ENCODE measurements at places on chromosomes 7 and 10. TPM values are rescaled to one million over a fixed set of nuclear protein-coding genes. Genes with fewer than 3 reads are reported as not detected.

Gene WNT2
- total RNA-seq: 0.57 TPM

Gene ENKUR
- total RNA-seq: not detected

Gene FAM149B1
- total RNA-seq: 13.8 TPM

Gene LOXL4
- 0.47 TPM for total RNA-seq

Gene MAT1A
- total RNA-seq: not detected

Gene HYAL4
- total RNA-seq: not detected

Gene ZMIZ1
- 49.5 TPM for total RNA-seq

- DNase-seq: no peak
These were observed 27.8 kb downstream of the STEAP4 start for GRCh38 chr7:88278881-88279280.

GRCh38 chr7:50308203-50308531 is 3.7 kb downstream of the IKZF1 start:
- DNase-seq: no peak

DNA sequence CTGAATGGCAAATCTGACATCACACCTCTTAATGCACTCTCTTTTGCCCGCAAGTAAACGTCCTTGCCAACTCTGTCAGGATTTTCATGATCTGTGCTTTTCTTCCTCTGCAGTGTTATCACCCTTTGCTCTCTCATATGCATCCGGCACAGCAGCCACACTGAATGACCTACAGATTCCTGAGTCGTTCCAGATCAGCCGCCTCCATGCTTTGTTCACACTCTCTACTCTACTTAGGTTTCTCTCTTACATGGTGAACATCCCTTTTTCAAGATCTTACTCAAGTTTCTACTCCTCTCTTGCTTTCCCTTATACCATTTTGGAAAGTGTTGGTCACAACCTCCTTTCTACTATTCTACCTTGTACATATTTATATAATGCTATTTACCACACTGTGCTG is 127.7 kb upstream of the AOAH start:
- DNase-seq: no peak

- DNase-seq: no peak
These were observed 94.4 kb downstream of the PODXL start for GRCh38 chr7:131462059-131462458.

- DNase-seq: peak; percentile 46
These were observed 57.5 kb downstream of the UNCX start for GRCh38 chr7:1290026-1290678.

- DNase-seq: no peak
These were observed 92.1 kb downstream of the CH25H start for GRCh38 chr10:89114846-89115625.

- DNase-seq: no peak
These were observed 58.9 kb downstream of the COL17A1 start for GRCh38 chr10:104026762-104027161.

DNA sequence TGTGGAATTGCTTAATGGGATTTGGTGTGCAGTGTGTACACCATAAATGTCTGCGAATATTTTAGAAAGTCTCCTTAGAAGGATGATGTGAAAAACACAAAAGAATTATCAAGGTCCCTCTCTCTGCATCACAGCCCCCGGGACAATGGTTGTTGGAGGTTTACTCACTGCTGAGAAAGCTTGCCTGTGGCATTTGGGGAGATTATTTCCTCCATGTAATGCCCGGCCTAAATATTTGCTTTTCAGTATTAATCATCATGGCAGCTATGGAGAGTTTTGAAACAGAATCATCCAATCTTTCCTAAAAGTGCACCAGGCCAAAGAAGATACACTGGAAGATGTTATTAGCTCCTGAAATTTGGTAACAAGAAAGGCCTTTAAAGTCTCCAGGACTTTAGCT is 113.8 kb upstream of the ADCY1 start:
- no peak for DNase-seq

DNA sequence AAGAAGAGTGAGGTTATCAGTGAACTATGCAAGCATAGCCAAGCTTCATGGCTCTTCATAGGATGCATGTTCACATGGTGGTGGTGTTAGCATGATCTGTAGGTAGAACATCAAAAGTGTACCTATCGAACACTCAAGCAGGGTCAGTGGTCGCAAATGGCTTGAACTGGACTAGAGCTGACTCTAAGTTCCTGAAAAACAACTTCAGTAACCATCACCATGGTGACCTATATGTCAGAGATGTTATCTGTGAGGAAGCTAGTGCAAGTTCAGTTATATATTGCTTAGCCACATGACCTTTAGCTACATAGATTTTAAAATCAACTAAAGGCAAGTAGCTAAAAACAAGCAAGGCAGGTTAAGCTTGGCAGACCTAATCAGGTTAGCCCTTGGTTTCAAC is 163.1 kb upstream of the AGR3 start:
- DNase-seq: no peak

DNA sequence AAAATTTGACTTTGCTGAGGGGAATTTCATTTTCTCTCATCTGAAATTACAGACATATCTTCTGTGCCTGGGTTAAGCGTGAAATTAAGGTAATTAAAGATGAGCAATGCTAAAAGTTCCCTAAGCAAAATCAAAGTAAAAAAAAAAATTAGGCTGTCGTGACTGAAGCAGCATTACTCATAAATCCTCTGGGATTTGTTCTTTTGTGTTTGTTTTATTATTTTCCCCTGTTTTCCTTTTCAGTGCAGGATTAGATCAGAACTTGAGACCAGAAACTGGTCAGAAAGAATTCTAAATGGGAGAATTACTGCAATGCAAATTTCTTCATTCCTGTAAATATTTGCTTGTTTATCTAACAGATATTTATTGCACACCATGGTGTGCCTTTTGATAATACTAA is 141.4 kb upstream of the BET1 start:
- DNase-seq: no peak

DNA sequence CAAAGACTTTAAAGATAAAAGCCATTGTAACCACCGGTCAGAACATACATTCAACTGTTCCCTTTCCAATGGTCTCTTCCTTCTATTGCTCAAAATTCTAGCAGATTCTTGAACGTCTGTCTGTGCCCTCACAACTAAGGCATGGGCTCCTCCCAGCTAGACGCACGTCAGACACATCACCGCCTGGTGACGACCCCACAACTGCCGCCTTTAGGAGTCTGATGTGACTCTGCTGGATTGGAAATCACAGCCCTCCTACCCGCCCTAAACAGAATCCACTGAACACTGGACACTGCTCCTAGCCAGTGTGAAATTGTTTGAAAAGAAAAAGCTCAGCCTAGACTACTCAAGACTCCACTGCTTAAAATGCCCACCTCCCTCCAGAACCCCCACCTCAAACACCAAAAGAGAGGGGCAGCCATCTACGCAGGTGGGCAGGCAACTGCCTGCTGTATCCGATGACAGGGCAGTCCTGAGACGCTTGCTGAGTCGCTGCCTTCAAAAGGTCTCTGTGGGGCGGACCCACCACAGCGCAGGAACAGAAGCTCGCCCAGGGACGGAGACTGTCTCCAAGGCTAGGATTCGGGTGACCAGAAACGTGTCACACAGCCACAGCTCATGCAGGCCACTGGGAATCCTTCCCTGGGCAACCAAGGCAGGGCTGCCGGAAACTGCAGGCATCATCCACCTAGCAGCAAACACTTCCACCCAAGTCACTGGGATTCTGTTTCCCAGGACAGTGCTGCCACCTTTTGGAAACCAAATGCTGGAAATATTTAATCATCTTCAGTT is 34.7 kb downstream of the GSDME start:
- DNase-seq: no peak

DNA sequence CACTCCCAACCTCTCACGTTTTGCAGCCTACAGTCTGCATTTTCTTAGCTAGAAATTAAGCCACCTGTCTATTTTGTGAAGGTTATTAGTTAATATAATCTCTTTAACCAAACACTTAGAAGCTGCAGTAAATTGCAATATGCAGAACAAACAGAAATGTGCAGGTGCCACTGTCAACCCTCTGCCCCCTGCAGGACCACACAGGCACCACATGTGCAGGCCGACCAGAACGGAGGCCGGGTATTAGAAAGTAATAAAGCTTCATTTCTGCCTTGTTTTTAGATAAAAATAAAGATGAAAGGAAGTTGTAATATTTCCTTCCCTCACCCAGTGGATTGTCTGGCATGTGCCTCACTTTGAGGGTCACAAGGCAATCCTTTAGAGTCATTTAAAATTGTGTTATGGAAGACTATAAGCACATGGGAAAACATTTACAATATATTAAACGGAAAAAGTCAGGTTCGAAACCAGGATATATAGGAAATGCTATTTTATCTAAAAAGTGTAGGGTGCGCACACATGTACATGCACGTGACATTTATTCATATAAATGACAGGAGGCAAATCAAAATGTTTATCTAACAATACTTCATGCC is 158.2 kb downstream of the ARHGAP12 start:
- peak; percentile 71 for DNase-seq

DNA sequence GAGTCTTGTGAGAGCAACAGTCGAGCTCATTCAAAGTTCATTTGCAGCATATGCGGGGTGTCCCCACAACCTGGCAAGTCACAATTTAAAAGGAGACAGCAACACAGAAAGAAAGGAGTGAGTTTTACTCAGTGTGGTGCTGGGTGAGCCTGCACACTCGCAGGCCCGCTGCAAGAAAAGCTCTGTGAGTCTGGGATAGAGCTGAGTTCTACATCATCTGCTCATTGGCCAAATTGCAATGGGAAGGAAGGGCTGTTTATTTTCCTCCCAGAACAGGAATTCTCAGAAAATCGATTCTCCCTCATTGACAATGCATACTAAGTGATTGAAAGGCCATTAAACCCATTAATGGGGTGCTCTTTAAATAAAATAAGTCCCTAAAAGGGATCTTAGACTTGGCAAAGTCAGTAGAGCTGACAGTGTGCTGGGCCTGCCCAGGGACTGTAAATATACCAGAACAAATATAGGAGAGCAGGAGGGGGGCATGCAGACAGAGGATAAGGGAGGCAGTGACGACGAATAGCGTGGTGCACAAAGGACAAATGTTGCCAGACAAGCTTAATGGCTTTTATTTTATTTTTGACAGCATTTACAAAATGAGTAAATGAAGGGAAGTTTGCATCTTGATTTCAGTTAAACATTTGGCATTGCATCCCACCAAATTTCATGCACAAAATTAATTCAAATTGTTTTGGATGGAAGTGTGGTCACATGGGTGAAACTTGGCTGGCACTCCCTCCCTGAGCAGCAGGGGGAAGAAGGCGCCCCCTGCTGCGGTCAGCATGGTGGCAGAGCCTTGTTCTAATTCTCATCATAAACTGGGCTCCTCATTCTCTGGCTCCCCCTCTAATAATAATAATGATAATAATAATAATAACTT is 215.7 kb downstream of the SNX10 start:
- DNase-seq: no peak

GRCh38 chr7:11727864-11728263 is 104.1 kb downstream of the THSD7A start:
- no peak for DNase-seq

DNA sequence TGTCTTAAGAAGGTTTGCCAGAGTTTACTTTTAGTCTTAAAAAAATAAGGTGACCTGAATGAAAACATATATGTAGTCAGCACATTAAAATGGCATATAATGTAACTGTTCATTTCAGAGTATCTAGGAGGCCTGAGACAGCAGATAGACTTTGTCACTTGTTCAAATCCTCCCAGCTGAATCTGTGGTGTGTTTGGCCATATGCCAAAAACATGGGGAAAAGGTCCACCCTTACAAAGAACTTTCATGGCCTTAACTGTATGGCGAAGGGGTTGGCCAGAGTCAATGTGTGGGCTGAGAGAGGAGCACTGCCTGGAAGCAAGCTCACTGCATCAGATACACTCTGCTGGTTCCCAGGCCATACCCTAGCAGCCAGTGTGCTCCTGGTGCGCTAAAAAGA is 113.7 kb downstream of the ALOX5 start:
- no peak for DNase-seq

DNA sequence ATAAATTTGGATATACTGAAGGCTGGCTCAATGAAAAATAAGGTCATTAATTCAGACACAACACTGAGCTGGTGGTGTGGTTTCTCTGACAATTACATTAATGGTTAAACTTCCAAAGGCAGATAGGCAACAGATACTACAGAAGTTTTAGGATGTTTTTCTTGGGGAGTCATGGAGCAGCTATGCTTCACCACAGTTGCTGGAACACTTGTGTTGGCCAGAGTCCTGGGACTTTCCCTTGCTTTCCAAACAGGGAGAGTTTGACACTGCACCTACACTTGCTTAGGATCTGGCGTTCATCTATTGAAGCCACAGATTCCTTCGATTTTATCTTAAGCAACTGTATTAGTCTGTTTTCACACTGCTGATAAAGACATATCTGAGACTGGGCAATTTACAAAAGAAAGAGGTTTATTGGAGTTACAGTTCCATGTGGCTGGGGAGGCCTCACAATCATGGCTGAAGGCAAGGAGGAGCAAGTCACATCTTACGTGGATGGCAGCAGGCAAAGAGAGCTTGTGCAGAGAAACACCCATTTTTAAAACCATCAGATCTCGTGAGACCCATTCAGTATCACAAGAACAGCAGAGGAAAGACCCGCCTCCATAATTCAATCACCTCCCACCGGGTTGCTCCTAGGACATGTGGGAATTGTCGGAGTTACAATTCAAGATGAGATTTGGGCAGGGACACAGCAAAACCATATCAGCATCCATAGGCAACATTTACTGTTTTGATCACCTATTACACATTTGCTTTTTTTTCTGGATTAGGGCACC is 27.8 kb upstream of the TMEM178B start:
- no peak for DNase-seq

- no peak for DNase-seq
These were observed 760.2 kb downstream of the GRID1 start for GRCh38 chr10:85606401-85606800.

- no peak for DNase-seq
These were observed 18.1 kb downstream of the SHH start for GRCh38 chr7:155794196-155794595.

DNA sequence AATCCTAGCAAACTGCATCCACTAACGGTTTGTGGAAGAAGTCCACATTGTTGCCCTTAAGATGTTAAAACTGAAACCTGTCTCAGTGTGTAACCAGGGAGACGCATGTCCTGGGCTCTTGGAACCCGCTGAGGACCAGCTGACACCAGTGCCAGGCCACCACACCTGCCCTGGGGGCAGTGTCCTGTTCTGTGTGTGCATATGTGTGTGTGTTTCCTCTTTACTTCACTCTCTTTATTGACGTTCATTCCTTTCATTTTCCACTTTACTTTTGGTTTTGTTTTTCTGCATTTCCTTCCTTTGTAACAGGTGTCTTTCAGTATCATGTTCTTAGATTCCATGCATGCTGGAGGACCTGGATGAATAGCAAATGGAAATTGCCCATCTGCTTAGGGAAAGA is 83.8 kb downstream of the TEX36 start:
- no peak for DNase-seq
